GM23248 (cell line): ENCODE measurements at places on chromosomes 12 and 14. TPM values are rescaled to one million over a fixed set of nuclear protein-coding genes. Genes with fewer than 3 reads are reported as not detected.

DNA sequence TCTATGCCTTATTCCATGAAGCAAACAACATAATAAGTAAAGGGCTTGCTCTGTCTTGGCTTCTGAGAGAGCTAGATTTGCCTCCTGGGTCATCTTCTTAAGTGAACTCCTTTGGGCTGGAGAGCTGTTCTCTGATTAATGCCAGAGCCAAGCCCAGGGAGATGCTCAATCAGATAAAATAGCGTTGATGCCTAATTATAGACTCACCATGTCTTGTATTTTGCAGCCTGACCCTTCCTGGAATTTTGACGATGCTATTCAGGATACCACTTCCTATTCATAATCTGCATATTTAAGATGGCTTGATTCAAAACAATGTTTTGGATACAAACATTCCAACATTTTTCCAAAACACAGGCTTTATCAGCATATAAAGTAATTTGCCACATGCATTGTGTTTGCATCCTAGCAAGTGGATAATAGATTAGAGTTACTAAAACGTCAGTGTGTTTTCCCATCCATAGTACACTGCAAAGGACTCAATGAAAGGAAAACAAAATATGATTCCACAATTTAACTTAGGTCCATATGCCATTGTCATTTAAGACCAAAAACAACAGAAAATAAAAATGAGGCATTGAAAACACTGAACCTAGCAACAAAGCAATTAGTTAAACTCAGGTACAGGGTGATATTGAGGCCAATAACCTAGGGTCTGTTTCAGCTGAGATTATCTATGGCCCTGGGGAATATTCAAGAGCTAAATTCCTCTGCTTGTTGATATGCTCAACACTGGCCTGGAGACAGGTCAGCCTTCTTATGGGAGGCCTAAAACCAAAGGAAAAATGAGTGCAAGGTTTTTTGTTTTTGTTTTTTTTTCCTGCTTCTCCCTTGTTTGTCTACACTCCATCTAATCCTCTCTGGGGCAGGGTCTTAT, 184.2 kb upstream of the FOXN3 start:
- DNase-seq = peak; percentile 45

CBX5 gene
- total RNA-seq = 36.7 and 37.6 TPM in 2 replicates

KLHDC1 gene
- 3.4 and 5.0 TPM in 2 replicates for total RNA-seq

HOXC5 gene
- total RNA-seq = 1.1 and 1.8 TPM in 2 replicates

SIX6 gene
- total RNA-seq = not detected in 2 replicates

DNA sequence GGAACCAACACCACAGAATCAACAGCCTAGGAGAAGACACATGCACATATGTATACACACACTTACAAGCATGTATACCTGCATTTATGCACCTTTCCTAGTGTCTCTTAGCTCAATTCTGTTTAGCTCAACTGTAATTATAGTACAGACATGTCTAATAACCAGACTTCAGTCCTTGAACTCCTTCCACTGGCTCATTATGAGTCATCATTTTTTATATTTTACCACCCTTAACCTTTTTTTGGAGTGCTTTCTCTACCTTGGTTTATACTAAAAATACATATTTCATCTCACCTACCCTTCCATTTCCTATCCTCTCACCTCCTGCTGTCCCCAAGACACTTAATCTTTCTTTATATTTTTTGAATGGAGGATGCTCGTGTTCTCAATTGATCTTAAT, 110.4 kb downstream of the ARID2 start:
- DNase-seq = peak; percentile 2

GRCh38 chr12:56894698-56895368, 39.4 kb downstream of the SDR9C7 start:
- no peak for DNase-seq

SPRYD4 gene
- 1.8 TPM in 2 replicates for total RNA-seq

DNA sequence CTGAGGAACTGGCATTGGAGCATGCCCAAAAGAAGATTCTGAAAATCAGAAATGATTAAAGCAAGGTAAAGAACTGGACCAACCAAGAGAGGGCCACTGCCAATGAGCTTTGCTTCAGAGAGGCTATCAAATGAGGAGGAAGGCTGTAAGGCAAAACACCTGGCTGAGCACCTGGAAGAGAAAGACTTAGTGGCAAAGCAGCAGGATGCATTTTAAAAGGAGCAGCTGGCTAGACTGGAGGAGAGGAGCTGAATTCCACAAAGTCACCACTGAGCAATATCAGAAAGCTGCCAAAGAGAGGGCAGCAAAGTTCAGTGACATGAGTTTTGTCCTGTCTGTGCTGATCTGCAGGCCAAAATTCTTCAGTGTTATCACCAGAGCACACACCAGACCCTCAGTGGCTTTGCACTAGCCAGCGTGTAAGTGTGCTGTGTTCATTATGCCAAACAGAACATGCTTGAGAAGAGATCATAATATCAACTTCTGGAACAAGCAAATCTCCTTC, 338.7 kb downstream of the TRHDE start:
- DNase-seq = no peak
